ENCODE measurements at places on chromosomes 3 and 15.

GRCh38 chr3:16935781-16936180, 51.0 kb downstream of the PLCL2 start:
- H3K27ac ChIP-seq: no peak overlapping the region
- no peaks in the 10 kb centered on the region for H3K27me3 ChIP-seq
- no peaks in the 10 kb centered on the region for H3K36me3 ChIP-seq
- DNase-seq: no peak
- no peaks in the 10 kb centered on the region for H3K4me1 ChIP-seq

DNA sequence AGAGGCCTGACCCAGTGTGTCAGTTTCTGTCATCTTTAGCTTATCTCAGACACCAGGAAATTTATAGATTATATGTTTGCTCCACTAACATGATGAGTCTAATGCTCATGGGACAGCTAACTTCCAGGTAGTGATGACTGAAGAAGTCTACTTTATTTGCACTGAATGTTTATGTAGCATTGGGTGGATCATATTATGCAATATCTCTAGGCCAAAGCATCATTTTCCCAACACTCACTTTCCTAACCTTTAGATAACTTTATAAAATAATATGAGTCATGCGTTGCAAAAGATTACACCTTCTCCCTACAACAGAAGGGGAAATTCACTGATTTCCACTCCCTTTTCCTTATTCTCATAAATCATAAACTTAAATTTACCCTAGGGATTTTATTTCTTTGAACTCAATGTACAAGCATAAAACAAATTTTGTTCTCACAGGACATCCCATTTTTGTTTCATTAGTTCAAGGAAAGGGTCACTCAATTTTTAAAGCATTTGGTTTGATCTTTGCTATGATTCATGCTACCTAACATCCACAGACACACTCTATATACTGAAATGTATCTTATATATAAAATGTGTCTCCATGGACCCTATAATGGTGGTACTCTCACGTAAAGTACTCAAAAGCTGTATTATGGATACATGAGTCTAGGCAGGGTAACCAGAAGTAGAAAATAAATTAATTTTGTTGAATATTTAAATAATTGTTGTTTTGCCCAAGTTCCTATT, 225.2 kb downstream of the WDR72 start:
- no peak overlapping the region for H3K27ac ChIP-seq
- no peak overlapping the region for H3K4me3 ChIP-seq
- no peaks in the 10 kb centered on the region for H3K4me1 ChIP-seq
- DNase-seq: no peak
- no peaks in the 10 kb centered on the region for H3K27me3 ChIP-seq

DNA sequence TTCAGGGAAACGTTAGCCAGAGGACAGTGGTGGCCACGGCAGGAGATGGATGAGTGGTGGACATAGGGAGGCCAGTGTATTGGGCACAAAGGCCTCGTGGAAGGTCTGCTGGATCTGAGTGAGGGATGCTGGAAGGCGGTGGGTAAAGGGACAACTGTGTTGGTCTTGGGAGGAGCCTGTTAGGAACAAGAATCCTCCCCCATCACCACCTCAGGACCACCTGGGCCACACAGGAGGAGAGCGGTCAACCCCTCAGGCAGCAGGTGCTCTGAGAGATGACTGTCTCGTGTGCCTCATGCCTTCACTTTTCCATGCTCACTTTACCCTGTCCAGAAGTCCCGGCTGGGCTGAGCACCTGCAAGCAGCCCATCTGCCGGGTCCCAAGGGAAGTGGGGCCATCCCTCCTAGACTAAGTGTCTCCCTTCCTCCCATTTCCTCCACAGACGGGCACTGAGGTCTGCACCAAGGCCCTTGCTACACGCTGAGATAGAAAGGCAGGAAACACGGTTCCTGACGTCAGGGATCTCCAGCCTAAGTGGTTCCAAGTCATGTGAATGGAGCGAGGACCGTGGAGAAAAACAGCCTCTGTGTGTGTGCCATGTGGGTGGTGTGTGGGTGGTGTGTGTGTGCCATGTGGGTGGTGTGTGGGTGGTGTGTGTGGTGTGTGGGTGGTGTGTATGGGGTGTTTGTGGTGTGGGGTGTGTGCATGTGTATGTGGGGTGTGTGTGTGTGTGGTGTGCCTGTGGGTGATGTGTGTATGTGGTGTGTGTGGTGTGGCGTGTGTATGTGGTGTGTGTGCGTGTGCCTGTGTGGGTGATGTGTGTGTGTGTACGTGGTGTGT, 47.8 kb upstream of the CTSH start:
- no peak for DNase-seq
- no peaks in the 10 kb centered on the region for H3K36me3 ChIP-seq
- H3K4me3 ChIP-seq: no peak overlapping the region
- no peaks in the 10 kb centered on the region for H3K27me3 ChIP-seq
- H3K27ac ChIP-seq: no peak overlapping the region
- peaks cover 41% of the 10 kb centered on the region for H3K4me1 ChIP-seq

GRCh38 chr3:71121429-71122167, 461.9 kb downstream of the FOXP1 start:
- H3K4me3 ChIP-seq: no peak overlapping the region
- DNase-seq: no peak
- H3K4me1 ChIP-seq: peaks cover 3% of the 10 kb centered on the region
- H3K27ac ChIP-seq: no peak overlapping the region

- H3K27me3 ChIP-seq: no peaks in the 10 kb centered on the region
- DNase-seq: no peak
- no peaks in the 10 kb centered on the region for H3K4me1 ChIP-seq
- no peaks in the 10 kb centered on the region for H3K36me3 ChIP-seq
- no peak overlapping the region for H3K27ac ChIP-seq
These were observed 53.0 kb upstream of the CADPS start for GRCh38 chr3:62928256-62928655.

DNA sequence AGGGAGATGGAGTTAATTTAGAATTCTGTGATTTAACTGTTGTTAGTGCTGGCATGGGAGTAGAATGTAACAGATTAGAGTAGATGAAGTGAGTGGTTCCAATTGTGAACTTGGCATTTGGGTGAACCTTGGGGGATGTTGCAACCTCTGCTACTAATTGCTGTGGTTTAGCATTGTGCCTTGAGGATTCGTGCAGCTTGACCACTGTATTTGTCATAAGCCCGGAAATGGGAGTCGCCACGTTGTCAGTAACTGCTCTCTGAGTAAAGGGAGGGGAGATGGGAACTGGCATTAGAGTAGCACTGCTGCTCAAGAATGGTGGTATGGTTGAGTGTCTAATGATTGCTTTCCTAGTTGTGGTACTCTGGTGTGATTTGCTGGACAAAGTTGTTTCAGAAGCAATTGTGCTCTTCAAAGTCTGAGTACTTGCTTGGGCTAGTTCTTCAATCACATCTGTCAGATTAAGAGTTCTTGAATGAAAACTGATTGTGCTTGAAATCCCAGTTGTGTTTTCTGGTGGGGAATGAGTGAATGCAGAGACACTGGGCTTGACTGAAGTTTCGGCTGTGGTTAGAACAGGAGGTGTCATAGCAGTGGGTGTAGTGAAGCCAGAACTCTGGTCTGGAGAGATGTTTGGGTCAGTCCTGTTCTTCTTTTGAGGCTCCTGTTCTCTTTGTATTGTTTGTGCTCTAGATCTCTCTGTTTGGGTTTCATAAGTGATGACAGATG, 15.4 kb downstream of the IGSF10 start:
- H3K27me3 ChIP-seq: no peaks in the 10 kb centered on the region
- H3K36me3 ChIP-seq: no peaks in the 10 kb centered on the region
- H3K4me3 ChIP-seq: no peak overlapping the region
- H3K27ac ChIP-seq: no peak overlapping the region
- H3K4me1 ChIP-seq: no peaks in the 10 kb centered on the region

DNA sequence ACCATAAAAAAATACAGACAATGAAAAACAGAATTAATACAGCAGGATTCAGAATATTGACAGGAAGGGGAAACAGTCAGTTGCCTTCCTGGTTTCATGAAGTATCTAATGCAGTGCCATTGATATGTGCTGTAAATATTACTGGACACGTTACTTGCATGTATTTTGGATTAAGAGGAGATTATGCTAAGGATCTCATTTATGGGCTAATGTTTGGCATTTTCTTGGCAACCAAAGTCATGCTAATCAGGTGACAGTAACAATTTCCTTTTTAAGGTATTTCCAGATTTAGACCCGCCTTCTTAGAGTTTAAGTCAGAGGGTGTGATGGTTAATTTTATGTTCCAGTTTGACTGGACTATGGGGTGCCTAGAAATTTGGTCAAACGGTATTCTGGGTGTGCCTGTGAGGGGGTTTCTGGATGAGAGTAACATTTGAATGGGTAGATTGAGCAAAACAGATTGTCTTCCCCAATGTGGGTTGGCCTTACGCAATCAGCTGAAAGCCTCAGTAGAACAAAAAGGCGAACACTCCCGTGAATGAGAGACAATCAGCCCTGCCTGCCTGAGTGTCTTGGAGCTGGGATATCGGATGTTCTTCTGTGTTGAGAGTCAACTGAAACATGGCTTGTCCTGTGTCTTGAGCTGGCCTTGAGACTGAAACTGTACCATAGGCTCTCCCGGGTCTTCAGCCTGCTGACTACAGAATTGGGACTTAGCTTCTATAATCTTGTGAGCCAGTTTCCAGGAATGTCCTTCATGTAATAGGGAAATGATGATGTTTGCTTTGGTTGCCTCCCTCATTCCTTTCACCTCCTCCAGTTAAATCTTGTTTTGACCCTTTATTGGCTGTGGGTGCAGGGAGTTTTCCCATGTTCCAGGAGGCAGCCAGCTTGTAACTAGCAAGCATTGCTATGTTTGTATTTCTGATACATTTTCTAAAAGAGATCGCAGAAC, 10.5 kb downstream of the SQOR start:
- no peak overlapping the region for H3K4me3 ChIP-seq
- no peaks in the 10 kb centered on the region for H3K36me3 ChIP-seq
- DNase-seq: no peak
- H3K4me1 ChIP-seq: peaks cover 60% of the 10 kb centered on the region
- no peaks in the 10 kb centered on the region for H3K27me3 ChIP-seq
